ENCODE measurements at places on chromosomes 6 and 20. TPM values are rescaled to one million over a fixed set of nuclear protein-coding genes. Genes with fewer than 3 reads are reported as not detected.

Gene TSBP1
- not detected for total RNA-seq

Gene HLA-DOA
- 6.1 TPM for total RNA-seq

Gene LAMA5
- total RNA-seq: 0.16 TPM

Gene MATN4
- not detected for total RNA-seq

Gene MEP1A
- not detected for total RNA-seq

Gene PRPH2
- 0.08 TPM for total RNA-seq

Gene DNMT3B
- total RNA-seq: 0.33 TPM

Gene RAET1L
- not detected for total RNA-seq

Gene CYP39A1
- not detected for total RNA-seq

Gene BTNL2
- total RNA-seq: not detected

Gene CEP85L
- 76.2 TPM for total RNA-seq

Gene VGLL2
- total RNA-seq: not detected

Gene SLPI
- total RNA-seq: not detected

Gene CYP21A2
- 0.36 TPM for total RNA-seq

Gene GGTLC1
- not detected for total RNA-seq

Gene SOX12
- total RNA-seq: 11.9 TPM

Gene DIDO1
- 51.9 TPM for total RNA-seq

Gene ACSS1
- total RNA-seq: 18.9 TPM

Gene LINC00237
- total RNA-seq: not detected

Gene ECT2L
- total RNA-seq: not detected

Gene OOEP
- total RNA-seq: 0.38 TPM

Gene SOX18
- not detected for total RNA-seq

Gene GDAP1L1
- total RNA-seq: not detected

Gene LRRC73
- 0.45 TPM for total RNA-seq

Gene SFTA2
- total RNA-seq: not detected

Gene PRSS16
- 0.69 TPM for total RNA-seq

Gene VWA7
- total RNA-seq: 1.7 TPM
